Cerebellar cortex (tissue), 1 donor: ENCODE measurements at places on chromosomes 7 and 10.
A peak's percentile ranks its signal among the peaks of the same experiment; 100 is the strongest.

GRCh38 chr7:105652359-105652993 is 71.2 kb upstream of the EFCAB10 start:
- DNase-seq, result peak; percentile 84

DNA sequence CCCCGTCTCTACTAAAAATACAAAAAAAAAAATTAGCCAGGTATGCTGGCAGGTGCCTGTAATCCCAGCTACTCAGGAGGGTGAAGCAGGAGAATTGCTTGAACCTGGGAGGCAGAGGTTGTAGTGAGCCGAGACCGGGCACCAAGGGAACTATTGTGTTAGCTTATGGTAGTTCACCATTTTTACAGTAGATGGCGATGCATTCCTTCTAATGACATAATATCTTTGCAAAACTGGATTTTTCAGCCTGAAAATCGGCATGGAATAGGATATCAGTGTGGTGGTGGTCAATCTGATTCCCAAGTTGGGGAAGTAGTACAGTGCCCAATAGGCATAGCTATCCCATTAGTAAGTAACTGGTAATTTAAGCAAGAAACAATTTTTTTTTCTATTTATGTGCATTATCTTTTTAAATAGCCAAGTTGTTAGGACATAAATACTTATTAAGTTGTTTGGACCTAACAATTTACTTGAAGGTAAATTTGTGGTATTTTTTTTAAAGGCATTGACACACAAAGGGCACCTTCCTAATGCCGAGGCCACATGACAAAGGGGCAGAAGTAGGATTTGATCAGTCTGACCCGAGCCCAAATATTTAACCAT is 17.6 kb upstream of the IMPDH1 start:
- DNase-seq, result peak; percentile 76

DNA sequence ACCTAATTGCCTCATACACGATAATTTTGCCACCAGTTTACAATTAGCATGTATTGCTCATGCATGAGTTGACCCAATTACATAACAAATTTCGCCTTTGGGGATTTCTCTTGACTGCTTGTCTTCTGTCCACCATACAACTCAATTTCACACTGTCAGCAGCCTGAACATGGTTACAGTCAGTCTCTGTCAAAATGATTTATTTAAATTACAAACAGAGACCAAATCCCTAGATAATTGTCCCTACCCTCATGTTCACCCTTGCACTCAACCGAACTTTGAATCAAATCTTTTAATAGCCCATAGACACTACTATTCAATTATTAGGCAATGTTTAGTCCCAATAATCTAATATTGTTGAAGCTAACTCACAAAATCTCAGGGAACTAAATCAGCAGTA is 59.7 kb upstream of the NEBL start:
- DNase-seq, result peak; percentile 66

DNA sequence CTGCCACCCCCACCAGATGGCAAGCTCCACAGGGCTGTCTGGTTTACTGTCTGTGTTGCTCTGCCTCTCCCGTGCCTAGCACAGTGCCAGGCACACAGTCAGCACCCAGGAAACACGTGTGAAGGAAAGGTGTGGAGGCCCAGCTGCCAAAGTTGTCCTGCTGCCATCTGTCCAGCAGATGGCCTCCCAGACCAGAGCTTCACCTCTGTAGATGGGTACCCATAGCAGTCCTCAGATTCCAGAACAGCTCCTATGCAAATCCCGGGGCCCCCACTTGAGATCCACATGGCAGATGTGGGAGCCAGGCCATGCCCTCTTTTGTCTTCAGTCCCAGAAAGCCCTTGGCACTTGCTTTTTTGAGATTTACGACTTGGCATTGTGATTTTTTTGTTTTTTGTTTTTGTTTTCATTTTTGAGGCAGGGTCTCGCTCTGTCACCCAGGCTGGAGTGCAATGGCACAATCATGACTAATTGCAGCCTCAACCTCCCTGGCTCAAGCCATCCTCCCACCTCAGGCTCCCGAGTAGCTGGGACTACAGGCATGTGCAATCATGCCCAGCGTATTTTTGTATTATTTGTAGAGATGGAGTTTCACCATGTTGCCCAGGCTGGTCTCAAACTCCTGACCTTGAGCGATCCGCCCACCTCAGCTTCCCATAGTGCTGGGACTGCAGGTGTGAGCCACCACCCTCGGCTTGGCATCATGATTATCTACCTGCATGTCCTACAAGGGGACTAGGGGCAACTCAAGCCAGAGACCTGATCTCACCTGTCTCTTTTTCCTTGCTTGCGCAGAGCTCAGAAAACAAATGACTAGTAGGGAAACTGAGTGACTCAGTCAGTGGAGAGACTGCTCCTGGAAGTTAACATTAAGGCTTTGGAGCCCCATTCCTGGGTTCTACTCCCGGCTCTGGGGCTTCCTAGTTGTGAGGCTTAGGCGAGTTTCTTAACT is 16.9 kb upstream of the PALD1 start:
- peak; percentile 81 for DNase-seq

DNA sequence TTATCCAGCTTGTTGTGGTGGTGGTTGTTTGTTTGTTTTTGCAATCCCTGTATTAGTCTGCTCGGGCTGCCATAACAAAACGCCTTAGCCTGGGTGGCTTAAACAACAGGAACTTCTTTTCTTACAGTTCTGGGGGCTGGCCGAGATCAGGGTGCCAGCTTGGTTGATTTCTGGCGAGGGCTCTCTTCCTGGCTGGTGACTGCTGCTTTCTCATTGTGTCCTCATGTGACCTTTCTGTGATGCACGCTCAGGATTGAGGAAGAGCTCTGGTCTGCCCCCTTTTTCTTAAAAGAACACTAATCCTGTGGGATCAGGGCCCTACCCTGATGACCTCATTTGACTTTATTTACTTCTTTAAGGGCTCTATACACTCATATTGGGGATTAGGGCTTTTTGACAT is 107.1 kb upstream of the NRP1 start:
- DNase-seq, result no peak

DNA sequence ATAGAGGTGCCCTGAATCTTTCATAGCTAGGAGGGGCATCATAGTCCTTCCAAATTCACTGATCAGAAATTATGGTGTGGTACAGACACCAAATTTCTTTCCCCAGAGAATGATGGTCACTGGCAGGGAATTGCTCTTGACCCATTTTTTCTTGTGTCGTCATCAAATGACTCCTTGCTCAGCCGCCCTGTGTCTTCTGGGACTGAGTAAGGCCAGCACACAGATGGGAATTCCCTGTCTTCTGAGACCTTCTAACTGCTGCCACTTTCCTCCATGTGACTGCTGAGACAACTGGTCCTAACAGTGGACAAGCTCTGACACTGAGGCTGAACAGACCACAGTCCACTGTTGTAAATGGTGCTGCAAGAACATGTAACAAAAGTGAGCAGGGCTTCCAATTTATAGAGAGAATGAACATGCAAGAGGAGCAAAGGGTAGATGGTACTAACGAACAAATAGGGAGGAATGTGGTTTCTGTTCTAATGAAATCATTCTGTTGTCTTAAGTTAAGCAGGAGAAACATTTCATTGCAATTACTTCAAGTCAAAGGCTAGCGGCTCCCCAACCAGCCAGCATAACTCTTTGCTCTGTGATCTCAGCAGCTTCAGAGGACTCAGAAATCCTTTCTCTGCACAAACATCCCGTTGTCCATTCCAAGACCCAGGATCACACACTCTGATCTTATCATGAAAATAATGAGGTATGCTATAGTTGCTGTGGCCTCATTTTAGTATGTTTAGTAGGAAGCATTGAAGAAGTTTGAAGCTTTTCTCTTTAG is 235.9 kb upstream of the PRSS1 start:
- DNase-seq, result no peak

DNA sequence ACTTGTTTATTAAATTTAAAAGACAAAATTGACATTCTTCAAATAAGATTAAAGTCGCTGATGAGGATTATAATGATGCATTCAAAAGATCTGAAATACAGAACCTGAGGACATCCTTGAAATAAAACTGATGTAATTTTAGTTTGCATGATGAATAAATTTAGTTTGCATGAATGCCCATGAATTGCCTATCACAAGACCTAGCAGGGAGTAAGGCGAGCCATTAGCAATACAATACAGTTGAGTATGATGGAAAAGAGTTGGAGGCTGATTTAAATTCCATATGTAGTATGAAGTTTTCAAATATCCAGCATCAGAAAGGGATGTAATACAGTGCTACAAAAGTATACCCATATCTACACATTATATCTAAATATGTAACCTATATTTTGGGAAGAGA is 321.3 kb downstream of the CACNA2D1 start:
- DNase-seq, result no peak

GRCh38 chr7:100585511-100586265 is at the start of gene LRCH4:
Gene LRCH4, minus strand, starts transcription at chr7:100586129. Its CDS starts 29 bp downstream, at chr7:100586100.
- DNase-seq, result peak; percentile 56

GRCh38 chr7:147013825-147014224 is 897.2 kb downstream of the CNTNAP2 start:
- no peak for DNase-seq

DNA sequence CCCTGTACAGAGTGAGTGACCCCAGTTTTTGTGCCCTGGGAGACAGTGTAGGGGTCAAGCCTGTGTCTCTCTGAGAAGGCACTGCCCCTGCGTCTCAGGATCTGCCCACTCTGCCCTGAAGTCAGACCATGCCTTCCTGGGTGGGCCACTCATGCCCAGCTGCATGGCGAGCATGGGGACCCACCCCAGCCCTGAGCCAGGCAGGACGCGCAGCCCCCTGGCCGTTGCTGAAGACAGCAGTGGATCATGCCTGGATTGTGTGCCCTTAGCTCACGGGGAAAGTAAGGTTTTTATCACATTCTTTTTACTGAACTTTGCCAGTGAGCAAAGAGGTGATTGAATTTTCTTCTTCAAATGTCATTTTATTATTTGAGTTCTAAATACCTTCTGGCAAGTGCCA is 66.2 kb downstream of the WDR37 start:
- no peak for DNase-seq

DNA sequence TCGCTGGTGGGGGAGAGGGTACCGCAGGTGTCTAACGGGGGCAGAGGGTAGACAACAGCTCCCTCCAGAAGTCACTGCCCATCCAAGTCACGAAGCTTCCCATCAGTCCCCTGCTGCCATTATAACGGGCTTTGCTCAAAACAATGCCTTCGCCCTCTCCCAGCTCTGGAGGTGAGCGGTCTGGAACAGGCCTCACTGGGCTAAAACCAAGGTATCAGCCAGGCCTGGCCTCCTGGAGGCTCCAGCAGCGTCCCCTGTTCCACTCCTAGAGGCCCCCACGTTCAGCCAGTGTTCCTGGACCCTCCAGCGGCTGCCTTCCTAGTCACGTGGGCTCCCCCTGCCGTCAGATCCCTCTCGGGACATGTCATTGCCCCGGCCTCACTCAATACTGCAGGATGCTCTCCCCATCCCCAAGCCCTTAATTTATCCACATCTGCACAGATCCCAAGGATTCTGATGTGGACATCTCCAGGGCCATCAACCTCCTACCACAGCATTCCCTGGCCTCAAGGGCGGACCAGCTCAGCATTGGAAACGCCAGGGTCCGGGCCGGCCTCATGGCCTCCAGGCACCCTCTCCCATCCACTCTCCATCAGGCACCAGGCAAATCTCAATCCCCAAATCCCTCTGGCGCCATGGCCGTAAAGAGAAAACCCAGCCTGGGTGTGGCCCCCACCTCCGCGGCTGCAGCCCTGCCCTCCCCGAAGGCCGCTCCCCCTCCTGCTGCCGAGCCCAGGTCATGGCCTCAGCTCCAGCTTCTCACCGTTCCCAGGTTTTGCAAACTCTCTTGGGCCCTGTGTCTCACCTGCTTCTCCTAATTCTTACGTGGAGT is 104.1 kb upstream of the FAM20C start:
- no peak for DNase-seq

DNA sequence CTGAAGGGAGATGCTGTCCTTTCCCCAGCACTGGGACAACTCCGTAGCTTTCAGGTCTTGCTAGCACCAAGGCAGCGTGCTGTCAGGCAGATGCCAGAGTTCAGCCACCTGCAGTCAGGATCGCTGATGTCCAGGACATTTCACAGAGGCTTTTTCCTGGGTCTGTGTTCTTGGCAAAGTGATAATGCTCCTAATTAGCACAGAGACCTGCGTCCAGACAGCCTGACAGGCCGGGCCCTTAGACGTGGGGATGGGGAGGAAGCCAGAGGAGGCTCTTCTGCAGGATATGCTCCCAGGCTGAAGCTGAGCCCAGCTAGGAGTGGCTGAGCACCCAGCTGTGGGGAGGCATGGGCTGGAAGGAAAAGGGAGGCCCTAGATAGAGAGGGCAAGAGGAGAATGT is 82.5 kb upstream of the TBX20 start:
- DNase-seq, result no peak

- no peak for DNase-seq
These were observed 16.2 kb upstream of the BRAF start for GRCh38 chr7:140940898-140941297.

GRCh38 chr7:64630496-64630895 is 35.4 kb upstream of the ZNF107 start:
- DNase-seq, result peak; percentile 26

DNA sequence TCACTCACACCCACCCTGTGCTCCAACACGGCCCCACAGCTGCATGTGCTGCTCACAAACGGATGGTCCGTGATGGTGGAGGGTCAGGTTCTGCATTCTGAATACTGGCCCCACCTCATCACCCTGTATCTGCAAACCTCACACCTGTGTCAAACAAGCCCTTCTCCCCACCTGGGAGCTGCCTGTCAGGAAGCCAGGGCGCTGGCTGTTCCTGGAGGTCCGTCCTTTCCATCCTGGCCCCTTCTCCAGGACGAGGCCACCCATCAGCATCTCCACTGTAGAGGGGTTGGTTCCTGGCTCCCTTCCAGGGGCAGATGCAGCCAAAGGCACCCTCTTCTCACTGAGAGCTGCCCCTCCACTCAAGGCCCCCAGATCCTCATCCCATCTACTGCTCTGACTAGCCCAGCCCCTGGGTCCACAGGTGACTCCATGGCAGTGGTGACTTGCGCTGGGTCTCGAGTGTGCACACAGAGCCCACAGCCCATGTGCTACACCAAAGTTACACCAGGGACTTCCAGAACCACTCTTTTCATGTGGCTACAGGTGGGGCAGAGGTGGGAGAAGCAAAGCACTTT is 229.4 kb downstream of the TNS3 start:
- DNase-seq, result no peak

GRCh38 chr7:43591558-43592180 is 8.8 kb downstream of the STK17A start:
- no peak for DNase-seq

- no peak for DNase-seq
These were observed 20.9 kb downstream of the RBM33 start for GRCh38 chr7:155665079-155665956.

DNA sequence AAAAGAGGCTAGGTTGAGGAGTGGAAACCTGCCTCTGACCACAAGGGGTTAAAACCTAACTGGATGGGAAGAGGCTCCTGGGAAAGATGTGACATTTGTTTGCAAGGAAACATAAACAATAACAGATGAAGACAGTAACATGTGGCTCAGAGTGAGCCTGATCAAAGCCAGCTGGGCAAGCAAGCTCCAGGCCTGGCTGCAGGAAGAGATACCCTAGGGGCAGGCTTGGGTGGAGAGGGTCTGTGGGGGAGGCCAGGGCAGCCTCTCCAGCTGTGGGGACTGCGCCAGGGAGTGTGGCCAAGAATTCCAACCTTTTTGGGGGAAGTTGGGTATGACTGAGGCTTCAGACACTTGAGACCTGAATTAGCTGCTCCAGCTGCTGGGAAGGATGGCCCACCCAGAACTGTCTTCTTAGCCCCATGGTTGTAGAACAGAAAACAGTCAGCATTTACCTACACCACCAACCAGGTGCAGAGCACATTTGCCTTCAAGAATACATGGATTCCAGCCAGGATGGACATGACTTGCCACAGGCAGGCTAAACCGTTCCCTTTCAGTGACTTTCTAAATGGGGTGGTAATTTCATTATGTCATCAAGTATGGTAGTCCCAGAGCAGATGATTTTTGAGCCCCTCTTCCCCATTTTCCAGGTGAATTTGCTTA is 10.4 kb upstream of the FAM170B start:
- DNase-seq, result no peak

- DNase-seq, result no peak
These were observed 81.8 kb upstream of the CAV2 start for GRCh38 chr7:116417593-116418345.
